ENCODE measurements at places on chromosomes 12 and 14.

DNA sequence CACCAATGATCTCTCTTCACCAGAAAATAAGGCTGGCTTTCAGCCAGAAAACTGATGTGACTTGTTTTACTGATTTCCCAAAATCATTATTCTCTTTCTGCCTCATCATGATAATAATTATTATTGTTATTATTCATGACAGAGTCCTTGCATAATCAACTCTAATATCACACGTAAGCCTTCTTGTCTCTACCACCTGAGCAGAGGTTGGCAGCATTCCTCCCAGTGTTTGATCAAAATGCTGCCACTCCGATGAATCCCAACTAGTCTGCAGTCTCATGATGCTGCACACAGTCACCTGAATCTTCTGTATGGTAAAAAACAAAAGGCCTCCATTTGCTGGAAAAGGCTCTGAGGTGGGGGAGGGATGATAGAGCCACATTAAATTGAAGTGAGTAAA is 105.7 kb upstream of the PLEKHG7 start:
- no peak for DNase-seq

DNA sequence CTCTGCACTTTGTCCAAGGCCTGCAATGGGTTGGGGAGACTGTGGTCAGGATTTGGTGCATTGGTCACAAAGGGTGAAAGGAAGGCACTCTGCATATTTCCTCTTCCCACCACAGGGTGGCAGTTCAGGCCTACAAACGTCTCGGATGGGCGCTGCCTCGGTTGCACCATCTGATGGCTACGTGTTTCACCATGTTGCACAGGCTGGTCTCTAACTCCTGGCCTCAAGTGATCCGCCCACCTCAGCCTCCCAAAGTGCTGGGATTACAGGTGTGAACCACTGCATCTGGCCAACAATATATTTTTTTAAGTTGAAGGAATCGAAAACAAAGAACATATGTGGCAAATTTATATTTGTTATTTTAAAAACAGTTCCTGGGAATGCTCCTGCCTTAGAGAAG is 35.1 kb downstream of the TMBIM6 start:
- DNase-seq = peak; percentile 88

DNA sequence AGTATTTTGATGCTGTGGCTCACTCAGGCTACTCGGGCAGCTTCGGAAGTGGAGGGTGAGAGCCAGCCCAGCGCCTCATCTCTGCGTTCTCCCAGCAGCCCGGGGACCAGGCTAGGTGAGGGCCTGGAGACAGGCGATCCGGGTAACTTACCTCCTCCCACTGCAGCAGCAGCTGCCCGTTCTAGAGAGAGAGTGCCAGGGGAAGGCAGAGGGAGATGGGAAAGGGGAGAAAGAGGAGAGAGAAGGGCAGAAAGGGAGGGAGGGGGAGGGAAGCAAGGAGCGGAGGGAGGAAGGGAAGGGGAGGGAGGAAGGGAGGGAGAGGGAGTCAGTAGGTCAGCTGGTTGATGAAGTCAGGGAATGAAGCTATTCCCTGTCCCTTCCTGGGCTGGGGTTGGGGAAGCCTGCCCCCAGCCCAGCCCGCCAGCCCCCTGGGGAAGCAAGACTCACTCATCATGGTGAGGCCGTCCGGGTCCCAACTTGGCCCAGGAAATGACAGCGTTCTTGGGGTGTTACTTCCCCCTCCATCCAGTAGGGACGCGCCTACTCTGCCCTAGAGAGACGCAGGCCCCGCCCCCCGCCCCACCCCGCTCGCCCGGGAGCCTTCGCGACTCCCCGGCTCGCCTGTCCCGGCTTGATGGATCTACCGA is at the start of gene IFI27L2:
Gene IFI27L2 (minus strand): TSS at position 494 of the 647 bp plus-strand sequence. CDS start 40 bp downstream, at position 454.
- peak; percentile 91 for DNase-seq

DNA sequence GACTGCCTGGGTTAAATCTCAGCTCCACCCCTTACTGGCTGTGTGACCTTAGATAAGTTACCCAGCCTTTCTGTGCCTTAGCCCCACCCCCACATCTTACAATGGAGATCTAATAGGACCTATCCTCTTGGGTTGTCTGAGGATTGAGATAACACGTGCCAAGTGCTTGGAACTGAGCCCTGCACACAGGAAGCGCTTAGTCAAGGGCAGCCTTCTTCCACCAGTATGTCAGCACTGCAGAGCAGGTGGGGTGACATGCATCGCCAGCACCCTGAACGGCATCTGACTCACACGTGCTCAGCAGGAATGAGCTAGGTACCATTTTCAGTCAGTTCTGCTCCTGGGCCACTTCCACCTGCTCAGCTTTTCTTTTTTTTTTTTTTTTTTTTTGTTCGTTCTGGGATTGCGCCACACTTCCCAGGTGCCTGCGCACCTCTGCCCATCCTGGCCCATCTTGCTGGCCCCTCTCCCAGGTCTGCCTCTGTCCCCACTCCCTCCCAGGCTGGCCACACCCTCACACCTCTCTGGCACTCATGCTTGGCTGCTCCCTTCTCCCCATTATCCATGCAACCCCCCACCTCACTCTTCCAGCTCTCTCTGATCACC is 19.6 kb downstream of the LGMN start:
- DNase-seq = no peak

DNA sequence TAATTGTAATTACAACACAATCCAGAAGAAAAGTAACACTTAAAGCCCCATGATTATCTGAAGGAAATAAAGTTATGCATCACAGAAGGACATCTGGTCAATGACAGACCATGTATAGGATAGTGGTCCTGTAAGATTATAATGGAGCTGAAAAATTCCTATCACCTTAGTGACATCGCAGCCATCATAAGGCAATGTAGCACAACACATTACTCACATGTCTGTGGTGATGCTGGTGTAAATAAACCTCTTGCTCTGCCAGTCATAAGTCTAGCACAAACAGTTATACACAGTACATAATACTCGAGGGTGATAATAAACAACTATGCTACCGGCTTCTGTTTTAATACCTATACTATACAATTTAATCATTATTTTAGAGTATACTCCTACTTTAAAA is 11.2 kb downstream of the ATG2B start:
- no peak for DNase-seq

DNA sequence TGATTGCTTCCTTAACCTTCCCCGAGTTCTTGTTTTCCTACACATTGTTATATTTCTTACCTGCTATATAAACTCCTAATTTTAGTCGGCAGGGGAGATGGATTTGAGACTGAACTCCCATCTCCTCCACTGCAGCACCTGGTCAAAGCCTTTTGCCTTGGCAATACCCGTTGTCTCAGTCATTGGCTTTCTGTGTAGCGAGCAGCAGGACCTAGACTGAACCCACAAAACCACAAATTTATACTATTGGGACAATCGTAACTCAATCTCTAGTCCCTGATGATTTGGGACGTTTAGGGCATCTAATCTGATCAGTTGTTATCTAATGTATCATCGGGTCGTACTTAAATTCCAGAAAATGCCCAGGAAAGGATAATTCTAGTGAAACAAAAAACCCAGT is 37.8 kb upstream of the BAZ1A start:
- no peak for DNase-seq

Measured in T47D (cell line).